Activated CD4-positive, alpha-beta T cell treated with anti-CD3 and anti-CD28 coated beads, Interleukin-10, Interleukin-2, amounts not matched to agents 100 ng/mL and 50 ng/mL, durations not matched to agents 16 hours and 8 hours (primary cell): ENCODE measurements at places on chromosomes 2 and 18.

DNA sequence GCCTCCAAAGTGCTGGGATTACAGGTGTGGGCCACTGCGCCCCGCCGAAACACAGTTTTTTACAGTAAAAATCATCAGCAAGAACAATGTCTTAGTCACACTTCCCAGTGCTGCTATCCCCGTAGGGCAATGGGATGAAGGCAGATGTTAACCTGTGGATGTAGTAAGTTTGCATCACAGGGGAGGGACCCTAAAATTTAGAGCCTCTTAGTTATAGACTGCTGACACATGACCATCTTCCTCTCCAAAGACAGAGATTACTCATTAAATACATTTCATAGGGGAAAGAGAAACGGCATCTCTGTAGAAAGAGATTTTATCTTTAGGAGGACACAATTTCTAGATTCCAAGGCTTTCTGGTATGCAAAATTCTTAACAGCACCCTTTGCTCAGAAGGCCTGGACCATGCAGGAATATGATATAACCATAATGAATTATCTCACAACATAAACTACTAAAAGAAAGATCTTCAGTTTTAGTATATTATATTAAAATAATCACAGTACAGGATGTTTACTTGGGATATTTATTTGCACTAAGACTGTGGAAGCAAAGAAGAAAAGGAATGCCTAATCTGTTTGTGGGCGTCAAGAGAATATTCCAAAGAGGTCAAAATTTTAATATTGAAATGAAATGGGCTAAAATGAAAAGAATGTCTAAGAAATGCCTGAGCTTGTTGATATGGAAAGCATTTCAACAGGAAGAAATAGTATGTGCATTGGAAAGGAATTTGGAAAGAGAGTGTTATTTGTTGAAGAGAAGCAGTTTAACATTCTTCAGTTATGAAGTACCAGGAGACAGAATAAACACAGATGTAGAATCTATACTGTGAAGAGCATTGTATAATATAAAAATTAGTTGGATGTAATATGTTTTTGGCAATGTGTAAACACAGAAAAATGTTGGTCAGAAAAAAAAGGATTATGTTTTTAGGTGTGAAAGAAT is 1228.3 kb upstream of the CHAC2 start:
- DNase-seq = no peak

DNA sequence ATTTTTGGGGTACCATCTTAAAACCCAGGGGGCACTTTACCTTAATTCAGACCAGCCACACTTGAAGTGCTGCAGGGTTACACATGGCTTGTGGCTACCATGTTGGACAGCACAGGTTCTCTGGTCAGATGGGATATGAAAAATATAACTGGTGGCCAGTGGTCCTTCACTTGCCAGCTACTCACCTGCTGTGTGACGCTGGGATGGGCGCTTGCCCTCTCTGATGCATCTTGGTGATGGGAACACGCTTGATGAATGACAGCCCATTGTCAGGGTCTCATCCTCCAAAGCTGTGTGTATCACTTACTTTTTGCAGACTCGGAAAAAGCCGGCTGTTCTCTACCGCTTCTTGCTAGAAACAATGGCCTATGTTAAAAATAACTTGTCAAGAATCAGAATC is 22.5 kb downstream of the HJURP start:
- DNase-seq = no peak

DNA sequence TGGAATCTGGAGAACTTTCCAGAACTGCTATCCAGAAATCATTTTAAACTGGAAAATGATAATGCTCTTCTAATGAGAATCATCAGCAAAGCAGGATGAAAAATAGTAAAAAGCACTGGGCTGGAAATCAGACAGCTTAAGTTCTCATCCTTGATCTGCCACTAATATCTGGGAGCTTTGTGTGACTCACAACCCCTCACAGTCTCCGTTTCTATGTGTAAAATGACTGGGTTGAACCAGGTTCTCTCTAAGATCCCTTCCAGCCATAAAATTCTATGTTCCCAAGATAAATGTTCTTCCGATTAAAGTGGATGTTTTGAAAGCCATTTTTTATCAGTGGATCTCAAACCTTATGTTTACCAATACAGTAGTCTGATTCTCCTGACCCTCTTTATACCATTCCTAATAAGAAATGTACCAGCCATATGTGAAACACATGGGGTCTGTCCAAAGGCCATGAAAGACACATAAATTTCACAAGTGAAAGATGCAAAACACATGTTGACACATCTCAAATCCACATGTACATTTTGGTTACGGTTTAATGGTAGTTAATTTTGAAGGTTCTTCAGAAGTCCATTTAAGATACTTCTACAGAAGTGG is 188.8 kb downstream of the EN1 start:
- DNase-seq = no peak

DNA sequence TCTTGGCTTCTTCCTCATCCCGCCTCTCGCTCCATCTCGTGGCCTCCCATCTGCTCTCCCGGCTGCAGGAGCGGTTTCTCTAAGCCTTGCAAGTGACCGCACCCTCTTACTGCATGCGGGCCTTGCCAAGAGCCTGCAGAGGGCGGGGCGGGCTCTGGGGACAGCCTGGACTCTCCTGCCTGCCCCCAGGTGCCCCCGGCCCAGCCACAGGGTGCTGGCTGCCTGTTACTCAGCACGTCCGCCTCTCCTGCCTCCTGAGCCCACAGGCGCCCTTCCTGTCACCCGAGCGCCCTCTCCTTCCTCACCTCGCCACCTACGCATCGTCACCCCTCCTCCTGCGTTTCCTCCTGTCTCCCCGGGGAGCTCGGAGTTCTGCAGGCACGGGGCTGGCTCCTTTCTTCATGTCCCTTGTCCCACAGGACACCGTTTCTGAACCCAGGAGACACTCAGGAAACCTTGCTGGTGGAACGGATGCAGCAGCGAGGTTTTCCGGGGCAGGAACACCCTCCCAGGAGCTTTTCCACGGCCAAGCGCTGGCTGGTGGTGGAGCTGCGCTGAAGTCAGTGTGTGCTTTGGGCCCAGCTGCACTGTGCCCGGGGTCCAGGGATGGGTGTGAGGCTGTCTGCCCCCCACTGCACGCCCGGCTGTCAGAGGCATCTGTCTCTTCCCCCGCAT is 28.5 kb downstream of the HPCAL1 start:
- peak; percentile 85 for DNase-seq

DNA sequence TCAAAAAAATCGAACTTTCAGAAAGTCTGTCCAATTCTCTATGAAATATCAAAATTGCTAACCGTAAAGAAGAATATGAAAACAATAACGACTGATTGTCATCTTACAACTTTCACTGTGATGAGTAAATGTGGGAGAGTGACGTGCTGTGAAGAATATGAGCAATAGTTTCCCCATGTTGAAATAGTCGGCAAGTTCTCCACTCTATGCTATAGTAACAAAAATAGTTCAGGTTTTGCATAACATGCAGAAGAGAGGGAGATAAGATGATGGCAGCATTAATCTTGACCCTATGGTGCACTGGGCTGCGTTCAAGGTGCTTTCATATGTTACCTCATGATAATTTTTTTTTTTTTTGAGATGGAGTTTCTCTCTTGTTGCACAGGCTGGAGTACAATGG is 196.8 kb upstream of the CYRIA start:
- DNase-seq = peak; percentile 3

- peak; percentile 57 for DNase-seq
Observed at GRCh38 chr2:196291873-196292800, 120.8 kb upstream of the STK17B start.

DNA sequence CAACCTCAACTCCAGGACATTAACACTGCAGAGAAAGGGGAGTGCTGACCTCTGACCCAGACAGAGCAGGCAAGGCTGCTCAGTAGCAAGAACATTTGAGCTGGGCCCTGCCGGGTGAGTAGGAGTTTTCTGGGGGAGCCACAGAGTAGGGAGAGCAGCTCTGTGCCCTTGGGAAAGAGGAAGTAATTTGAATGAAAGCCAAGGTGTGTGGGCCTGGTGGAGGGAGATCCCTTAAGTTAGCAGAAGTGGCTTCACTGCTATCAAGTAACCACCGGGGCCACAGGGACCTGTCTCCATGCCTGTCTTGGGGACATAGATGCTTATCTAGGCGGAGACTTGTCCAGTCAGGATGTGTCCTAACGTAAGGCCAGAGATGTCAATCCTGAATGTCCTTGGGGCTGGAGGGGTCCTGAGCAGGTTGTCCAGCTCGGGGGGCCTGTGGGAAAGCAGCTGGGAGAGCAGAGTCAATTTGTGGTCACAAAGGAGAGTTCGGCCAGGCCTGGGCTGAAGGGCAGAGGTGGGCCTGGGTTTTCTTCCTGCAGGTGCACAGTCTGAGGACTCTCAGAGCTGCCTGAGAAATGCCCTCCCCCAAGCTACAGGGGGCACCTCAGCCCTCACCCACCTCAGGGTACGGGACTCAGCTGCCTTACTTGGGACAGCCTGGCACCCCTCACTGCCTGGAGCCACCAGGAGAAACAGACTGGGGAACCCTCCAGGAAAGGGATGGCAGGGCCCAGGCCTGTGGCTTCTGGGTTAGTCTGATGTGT is 15.0 kb upstream of the OTOF start:
- DNase-seq = no peak

DNA sequence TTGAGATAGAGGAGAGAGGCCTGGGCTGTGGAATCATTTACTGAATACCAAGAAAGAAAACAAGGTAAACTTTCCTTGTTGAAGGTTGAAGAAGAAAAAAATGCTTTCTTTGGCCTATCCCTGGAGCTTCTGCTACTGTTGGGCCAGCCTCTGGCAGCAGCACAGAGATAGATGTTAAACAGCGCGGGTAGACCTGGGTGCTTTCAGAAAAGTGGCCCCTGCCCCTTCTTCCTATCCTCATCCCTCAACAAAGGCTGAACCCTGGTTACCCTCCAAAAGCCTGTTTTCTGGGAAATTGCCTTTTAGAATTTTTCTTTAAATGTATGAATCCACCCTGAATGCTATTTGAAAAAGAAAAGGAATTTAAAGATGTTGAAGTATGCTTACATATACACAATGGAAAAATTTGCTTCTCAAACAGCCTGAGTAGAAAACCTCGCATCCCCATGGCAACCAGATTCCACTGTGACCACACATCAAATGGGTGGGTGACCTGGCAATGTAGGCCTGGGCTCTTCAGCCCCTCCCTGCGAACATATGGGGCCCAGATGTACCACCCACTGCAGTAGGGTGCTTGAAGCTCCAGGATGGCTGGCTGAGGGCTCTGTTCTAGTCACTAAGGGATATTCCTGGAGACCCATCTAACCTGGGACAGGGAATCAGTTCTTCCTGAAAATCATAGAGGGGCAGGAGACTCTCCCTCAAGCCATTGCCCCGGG is 23.4 kb upstream of the CHRNA1 start:
- no peak for DNase-seq

DNA sequence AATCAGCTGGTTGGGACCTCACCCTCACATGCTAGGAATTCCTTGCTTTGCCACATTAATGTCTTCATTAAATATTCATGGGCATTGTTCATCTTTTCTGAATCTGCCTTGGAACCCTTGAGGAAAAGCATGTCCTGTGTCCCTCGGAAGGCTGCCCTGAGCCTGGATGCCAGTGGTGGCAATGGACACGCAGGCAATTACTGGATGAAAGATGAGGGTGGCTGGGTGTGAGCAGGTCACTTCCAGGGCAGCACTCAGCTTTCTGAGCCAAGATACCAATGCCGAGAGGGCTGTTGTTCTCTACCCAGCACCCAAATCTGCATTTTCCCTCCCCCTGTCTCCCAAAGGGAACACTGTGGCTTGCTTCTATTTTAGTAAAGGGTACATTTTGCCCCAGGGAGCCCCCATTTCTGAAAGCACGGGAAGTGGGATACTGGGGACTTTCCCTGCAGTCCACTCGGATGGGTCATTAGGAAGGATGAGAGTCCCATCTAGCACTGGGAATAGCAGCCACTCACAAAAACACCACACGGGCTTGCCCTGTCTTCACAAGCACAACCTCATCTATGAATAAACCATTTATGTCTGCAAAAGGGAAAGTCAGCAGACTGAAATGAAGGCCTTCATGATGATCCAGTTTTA is 234.8 kb downstream of the SOX11 start:
- DNase-seq = no peak

DNA sequence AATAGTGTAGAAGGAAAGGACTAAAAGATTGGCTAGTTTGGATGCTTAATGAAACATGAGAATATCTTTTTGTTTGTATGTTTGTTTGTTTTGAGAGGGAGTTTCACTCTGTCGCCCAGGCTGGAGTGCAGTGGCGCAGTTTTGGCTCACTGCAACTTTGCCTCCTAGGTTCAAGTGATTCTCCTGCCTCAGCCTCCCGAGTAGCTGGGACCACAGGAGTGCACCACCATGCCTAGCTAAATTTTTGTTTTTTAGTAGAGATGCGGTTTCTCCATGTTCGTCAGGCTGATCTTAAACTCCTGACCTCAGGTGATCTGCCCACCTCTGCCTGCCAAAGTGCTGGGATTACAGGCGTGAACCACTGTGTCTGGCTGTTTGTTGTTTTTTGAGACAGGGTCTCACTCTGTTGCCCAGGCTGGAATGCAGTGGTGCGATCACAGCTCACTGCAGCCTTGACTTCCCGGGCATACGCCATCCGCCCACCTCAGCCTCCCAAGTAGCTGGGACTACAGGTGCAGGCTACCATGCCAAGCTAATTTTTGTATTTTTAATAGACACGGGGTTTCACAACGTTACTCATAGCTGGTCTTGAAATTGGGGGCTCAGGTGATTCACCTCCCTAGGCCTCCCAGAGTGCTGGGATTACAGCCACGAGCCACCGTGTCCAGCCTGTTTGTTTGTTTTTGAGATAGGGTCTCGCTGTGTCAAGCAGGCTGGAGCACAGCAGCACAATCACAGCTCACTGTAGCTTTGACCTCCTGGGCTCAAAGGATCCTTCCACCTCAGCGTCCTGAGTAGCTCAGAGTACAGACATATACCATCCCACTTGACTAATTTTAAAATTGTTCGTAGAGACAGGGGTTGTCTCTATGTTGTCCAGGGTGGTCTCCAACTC is 209.2 kb downstream of the MYCN start:
- no peak for DNase-seq

GRCh38 chr2:168371273-168372019 is 84.6 kb upstream of the CERS6 start:
- no peak for DNase-seq

DNA sequence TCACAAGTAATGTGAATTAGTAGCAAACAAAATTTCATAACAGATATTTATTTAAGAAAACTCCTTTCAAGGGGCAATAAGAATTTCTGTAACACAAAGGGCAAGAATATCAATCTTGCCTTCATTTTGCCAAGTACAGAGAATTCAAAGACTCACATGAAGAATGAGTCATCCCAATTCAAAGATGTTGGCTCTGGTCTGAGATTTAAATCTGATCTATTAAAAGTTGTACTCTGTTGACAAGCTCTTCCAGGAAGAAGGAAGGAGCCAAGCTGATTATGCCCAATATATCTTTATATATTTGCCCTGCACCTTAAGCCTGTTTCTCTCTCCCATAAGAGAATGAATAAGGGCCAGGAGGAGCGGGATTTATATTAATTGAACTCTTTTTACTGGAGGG is 55.9 kb upstream of the RPE start:
- no peak for DNase-seq

GRCh38 chr2:191379375-191379774 is 134.2 kb downstream of the MYO1B start:
- no peak for DNase-seq

DNA sequence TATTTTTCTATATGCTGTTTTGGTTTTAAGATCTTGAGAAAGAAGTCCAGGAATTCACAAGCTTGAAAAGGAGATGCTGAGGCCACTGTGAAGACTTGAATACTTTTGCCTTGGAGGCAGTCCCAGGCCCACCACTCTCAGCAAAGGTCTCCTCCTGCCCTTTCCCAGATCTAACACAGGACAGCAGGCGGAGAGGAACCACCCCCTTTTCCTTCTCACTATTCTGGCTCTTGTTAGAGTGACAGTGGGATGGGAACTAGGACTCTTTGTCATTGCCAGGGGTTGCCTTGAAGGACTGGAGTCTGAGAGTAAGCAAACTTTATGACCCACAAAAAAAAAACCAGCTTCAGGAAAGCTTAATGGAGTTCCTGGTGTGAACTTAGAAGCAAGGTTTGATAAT is 54.7 kb downstream of the E2F6 start:
- DNase-seq = no peak
